ENCODE measurements at places on chromosomes 7 and 10.

DNA sequence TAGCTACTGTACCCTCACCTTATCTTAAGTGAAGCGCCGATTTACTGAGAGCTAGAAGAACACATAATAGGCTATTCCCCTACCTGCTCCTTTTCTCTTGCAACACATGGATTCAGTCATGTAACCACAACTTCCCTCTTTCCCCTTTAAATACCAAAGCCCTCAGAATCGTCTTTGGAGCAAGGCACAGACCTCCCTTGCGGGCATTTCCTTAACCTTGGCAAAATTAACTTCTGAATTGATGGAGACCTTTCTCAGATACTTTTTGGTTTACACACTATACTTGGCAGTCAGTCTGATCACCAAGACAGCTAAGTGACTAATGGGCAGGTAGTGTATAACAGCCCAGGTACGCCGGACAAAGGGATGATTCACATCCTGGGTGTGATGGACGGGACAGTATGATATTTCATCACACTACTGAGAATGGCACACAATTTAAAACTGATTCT is 72.7 kb upstream of the SEC61G start:
- DNase-seq, result no peak

DNA sequence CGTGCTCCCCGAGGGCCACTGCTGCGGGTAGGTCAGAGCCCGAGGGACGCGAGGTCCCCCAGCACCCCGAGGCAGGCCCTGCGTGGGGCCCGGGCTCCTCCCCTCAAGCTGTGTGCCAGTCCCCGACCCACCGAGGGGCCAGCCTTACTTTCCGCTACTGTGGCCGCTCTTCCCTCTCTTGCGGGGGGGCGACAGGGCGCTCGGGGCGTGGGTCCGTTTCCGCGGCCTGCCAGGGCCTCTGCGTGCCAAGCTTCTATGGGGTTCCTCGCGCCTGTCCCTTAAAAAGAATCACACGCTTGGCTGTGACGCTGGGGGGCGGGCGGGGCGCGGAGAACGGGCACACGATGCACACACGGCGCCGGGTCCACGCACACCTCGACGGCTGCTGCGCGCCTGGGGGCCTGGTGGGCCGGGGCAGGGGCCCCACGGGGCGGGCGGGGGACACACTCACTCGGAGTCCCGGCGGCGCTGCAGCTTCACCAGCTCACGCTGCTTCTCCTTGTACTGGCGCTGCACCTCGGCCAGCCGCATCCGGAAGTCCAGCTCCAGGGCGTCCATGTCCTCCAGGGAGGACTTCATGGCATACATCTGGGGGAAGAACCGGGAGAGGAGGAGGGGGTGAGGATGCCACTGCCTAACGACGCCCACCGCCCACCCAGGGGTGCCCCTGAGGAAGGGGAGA is 62.0 kb downstream of the TNRC18 start:
- no peak for DNase-seq

GRCh38 chr10:79285315-79286197 is 61.7 kb upstream of the PPIF start:
- peak; percentile 63 for DNase-seq

- no peak for DNase-seq
Observed at GRCh38 chr7:23802720-23803397, 92.8 kb downstream of the STK31 start.

GRCh38 chr10:72328829-72329204 is 25.9 kb downstream of the DNAJB12 start:
- peak; percentile 69 for DNase-seq

DNA sequence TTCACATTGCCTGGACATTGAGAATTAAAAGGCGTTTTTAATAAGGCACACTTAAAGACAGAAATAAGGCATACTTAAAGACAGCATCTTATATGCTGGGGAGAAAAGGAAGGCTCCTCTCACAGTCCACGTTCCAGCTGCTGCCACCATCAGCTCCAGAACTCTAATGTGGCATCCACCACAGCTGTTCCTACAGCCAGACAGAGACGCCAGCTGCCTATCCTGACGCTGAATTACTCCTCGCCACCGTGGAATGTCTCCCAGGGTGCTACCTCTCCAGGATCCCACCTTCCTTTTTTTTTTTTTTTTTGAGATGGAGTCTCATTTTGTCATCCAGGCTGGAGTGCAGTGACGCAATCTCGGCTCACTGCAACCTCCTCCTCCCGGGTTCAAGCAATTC is 30.8 kb downstream of the SLC37A3 start:
- DNase-seq, result no peak

GRCh38 chr7:44056681-44057080 is 8.7 kb downstream of the PGAM2 start:
- no peak for DNase-seq

DNA sequence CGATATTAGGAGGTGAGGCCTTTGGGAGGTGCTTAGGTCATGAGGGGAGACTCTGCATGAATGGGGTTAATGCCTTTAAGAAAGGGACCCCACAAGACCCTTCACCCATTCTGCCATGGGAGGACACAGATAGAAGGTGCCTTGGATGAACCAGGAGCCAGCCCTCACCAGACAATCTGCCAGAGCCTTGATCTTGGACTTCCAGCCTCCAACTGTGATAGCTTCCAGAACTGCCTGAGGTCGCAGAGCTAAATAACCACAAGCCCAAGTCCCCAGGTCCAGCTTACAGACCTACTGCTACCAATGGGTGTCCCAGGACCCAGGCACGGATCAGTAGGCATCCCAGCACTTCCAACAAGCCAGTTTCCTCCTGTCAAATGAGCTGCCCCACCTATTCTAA is 37.5 kb downstream of the TNS3 start:
- no peak for DNase-seq

GRCh38 chr7:130740606-130741005 is 6.6 kb upstream of the KLF14 start:
- DNase-seq, result no peak

- DNase-seq, result peak; percentile 57
Observed at GRCh38 chr10:43407148-43407575, 1.8 kb downstream of the HNRNPF start.

DNA sequence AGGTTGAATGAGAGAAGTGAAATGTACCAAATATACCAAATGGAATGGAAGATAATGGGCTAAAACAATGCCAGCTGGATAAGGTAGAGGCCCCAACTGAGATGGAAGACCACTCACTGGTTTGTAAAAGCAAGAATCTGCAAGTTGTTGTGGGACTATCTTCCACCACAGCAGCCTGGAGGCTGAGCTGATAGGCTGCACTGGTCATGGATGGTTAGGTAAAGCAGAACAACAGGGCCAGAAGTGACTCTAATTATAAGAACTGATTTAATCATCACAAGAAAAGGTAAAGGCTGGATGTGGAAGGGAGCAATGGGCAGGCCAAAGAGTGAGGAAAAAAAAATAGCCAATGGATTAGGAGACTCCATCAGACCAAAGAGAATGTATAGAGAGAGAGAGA is 11.8 kb downstream of the TFEC start:
- no peak for DNase-seq

DNA sequence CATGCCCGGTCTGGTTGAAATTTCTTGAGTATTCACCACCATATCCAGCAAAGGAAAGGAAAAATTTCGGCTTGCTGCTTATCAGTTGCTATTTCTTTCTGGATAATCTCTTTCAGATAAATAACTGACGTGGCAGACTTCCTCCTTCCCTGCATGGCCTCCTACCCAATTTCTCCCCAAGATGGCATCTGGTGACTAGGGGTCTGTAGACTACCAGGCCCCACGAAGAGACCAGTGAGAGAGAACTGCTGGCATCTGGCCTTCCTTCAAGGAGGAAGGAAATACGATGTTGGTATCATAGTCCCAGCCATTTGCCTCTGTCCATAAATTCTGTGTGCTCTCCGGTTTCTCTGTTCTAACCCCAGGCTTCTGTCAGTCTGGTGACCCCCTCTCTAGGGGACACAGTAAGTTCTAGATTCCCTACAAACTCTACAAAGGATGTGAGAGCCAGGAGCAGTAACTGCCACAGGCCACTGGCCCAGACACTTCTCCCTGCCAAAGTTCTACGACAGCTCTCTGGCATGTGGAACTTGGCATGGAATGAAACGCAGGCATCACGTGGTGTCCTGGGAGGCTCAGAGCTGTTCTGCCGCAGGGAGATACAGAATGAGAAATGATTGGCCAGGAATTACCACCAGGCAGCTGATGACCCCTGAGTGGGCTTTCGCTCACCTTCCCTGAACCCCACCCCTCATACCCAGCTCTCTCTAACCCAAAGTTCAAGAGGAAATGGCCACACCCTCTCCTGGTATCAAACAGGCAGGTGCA is 30.0 kb upstream of the MSRB2 start:
- DNase-seq, result no peak

- no peak for DNase-seq
Observed at GRCh38 chr7:135692055-135692454, 29.7 kb downstream of the STMP1 start.

GRCh38 chr10:49061667-49062066 is 53.7 kb downstream of the VSTM4 start:
- DNase-seq, result no peak

DNA sequence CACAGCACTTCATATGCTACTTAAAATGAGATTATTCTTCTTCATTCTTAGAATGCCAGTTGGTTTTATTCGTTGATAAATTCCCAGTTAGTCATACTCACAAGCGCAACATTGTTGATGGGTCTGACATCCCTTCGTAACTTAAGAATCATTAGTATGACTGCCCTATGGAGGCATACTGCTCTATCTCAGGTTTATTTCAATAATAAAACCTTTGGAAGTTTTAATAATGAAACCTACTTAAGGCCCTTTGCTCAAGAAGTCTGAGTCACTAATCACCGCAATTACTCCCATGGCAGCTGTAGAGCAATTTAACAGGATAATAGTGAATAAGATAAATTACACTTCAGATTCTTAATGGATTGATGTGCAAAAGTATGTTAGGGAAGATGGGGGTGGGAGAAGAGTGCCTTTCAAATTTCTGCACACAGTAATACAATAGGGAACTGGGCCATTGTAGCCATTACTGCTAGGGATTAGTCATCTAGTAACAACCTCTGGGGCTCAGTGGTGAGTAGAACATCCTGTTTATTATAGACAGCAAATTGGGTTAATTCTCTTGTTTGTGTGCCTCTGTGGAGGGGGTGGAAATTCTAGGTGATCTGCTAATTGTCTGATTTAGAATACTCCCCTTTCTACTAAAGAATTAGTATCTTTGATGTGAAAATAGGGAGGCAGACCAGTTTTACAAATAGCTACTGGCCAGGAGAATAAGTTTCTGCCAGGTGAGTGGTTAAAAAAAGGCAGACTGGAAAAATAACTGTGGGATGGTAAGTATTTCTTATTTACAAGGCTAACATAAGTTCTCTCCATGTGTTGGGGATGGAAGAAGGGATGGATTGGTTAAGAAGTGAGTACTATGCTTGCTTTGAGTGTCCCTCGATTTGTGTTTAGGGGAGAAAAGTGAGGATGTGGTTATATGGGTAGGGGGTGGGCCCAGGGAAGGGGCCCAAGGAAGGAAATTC is 74.5 kb upstream of the VKORC1L1 start:
- no peak for DNase-seq

DNA sequence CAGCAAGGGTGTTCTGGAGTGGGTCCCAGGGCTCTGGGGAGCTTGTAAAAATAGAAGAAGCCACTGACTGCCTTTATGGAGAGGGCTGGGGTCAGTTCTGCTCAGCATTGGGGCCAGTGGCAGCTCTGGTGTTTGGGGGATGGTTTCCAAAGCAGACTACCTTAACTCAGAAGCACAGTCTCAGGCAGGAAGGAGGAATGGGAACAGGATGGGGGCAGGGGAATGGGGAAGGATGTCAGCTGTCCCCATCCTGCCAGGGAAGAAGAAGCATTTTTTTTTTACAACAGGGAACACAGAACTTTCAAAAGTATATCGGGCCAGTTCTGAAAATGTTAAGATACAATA is 28.8 kb downstream of the TSPAN15 start:
- no peak for DNase-seq

- no peak for DNase-seq
Observed at GRCh38 chr7:28130277-28130676, 50.3 kb downstream of the JAZF1 start.

GRCh38 chr7:110885474-110885873 is 205.5 kb upstream of the LRRN3 start:
- DNase-seq, result no peak

DNA sequence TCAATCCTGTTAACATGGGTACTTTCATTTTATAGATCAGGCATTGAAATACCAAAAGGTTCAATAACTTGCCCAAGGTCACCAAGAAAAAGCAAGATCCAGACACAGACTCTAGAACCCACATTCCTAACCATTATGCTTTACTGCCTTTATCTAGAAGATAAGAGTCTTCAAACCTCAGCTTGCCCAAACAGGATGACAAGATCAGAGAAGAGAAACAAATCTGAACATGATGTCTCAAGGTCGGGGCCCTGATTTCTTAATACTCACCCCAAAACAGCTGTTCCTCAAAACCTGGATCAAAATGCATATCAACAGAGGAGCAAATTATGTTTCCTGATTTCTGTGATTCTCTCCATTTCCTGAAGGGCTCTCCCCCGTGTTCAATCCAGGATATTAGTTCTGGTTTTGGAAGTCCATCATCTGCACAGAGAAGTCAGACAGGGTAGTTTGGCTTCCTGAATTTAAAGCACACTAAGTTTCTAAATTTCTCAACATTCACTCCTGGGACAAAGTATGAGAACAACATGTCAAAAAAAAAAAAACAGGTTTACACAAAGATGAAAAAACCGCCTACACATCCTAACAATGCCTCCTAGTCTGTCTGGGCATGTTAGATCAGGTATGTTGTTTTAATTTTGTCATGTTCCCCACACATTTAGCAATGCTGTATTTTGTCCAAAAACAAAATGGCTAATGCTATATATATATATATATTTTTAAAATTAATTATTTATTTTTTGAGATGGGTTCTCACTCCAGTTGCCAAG is 16.2 kb downstream of the ZNF786 start:
- no peak for DNase-seq

All from activated CD4-positive, alpha-beta T cell treated with anti-CD3 and anti-CD28 coated beads, Interleukin-2, amount 50 U/mL, for 48 hours (primary cell).